ENCODE measurements at places on chromosomes 3 and 15.

DNA sequence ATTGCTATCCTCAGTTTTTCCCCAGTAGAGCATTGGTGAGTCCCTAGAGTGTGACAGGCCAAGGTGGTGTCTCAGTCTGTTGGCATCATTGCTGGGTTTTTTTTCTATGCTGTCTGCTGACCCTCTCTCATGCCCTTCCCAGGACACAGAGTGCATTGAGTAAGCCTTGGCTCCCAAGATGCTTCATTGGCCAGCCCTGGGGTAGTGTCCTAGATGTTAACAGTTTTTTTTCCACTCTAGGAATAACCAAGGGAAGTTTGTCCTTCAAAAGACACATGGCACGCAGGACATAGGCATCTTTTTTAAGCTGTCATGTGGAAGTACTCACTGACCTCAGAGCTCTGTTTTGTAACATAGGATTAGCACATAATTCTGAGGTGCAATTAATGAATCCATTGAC is 19.5 kb downstream of the ADAMTSL3 start:
- DNase-seq, result no peak

- no peak for DNase-seq
Observed at GRCh38 chr3:60402931-60403330, 848.3 kb downstream of the FHIT start.

DNA sequence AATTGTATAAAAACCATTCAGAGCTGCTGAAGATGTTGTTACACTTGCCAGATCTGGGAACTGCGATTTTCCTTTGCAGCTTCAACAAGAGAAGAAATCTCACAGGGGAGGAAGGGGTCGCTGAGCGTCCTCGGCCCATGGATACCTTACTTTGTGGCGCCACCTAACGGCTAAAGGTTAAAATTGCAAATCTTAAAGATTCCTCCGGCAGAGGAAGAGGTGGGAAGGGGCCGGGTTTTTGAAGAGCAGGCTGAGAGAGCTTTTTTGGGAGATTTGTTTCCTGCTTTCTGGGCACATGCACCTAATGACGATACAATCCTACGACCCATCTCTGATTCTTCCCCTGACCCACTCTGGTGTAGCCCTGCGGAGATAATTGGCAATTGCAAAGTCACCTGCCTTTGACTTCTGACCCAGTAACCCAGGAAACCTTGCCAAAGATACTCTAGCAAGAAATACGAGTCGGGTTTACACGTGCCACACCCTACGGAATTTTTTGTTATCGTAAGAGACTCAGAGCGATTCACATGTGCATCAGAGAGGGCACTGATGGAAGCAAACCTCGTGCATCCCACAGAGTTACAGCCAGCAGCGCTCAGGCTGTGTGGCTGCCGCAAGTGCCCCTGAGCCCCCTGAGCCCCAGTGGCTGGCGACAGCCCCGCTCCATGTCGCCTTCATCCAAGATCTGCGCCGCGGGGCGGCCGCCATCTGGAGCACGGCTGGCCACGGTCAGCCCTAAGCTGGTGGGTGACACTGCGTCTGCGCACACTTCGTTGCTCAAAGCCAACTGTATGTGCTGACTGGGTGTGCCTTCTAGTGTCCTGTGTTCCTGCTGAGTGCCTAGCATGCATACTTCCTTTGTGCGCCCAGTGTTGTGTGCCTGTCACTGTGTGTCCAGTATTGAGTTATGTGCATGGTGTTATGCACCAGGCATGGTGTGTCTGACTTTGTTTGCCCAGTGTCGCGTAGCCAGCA is 55.2 kb upstream of the CHRNA7 start:
- no peak for DNase-seq

- DNase-seq, result no peak
Observed at GRCh38 chr15:64045101-64045435, 1.2 kb downstream of the DAPK2 start.

DNA sequence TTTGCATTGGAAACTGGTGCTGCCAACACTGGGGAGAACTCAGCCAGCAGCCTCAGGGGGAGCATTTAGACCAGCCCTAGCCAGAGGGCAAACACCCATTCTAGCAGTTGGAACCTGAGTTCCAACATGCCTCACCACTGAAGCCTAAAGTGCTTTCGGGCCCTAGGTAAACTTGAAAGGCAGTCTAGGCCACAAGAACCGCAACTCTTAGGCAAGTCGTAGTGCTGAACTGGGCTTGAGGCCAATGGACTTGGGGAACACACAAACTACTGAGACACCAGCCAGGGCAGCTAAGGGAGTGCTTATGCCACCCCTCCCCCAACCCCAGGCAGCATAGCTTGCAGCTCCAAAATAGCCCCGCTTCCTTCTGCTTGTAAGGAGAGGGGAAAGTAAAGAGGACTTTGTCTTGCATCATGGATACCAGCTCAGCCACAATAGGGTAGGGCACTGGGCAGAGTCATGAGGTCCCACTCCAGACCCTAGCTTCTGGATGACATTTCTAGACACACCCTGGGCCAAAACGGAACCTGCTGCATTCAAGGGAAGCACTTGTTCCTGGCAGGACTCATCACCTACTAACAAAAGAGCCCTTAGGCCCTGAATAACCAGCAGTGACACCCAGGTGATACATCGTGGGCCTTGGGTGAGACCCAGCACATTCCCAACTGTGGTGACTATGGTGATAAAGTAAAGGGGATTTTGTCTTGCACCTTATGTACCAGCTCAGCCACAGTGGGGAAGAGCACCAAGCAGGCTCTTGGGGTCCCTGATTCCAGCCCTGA is 37.3 kb upstream of the TEX9 start:
- no peak for DNase-seq

GRCh38 chr15:79884204-79884596 is 12.6 kb downstream of the MTHFS start:
- no peak for DNase-seq

- no peak for DNase-seq
Observed at GRCh38 chr15:83762367-83762766, 108.4 kb downstream of the ADAMTSL3 start.

GRCh38 chr3:57675530-57675929 is 17.3 kb downstream of the DENND6A start:
- no peak for DNase-seq

GRCh38 chr15:86892774-86893449 is 813.2 kb downstream of the AGBL1 start:
- DNase-seq, result no peak

DNA sequence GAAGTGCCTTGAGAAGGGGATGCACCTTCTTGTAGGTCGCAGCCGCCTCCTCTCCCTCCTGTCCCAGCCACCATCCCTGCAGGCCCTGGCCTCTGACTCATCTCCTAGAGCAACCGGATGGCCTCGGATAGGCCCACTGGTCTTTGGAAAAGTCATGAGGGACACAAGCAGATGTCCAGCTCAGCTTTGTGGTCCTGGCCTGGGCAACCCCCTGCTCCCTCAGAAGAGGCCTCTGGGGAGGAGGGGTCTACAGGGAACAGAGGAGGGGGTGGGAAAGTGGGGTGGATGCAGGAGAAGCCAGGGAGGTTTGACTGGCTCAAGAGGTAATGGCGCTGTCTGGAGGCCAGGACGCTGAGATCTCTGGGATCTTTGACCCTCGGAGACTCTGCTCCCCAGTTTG is 259.2 kb upstream of the TLE3 start:
- no peak for DNase-seq

DNA sequence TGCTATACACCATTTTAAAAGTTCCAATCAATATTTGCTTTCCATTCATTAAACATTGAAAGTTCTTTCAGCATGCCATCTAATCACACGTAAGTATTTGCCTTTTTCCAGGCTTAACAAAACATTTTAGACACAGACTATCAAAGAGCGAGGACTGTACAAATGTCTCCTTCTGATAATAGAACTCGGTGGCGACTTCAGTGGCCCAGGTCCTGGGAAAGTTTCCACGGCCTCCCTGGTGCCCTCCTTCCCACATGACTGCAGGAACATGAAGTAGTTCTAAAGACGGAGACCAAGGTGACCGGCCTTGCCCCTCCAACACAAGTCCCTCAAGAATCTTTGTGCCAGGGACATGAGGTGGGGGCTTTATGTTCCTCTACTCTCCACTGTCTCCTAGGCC is 174.6 kb upstream of the KBTBD8 start:
- no peak for DNase-seq

DNA sequence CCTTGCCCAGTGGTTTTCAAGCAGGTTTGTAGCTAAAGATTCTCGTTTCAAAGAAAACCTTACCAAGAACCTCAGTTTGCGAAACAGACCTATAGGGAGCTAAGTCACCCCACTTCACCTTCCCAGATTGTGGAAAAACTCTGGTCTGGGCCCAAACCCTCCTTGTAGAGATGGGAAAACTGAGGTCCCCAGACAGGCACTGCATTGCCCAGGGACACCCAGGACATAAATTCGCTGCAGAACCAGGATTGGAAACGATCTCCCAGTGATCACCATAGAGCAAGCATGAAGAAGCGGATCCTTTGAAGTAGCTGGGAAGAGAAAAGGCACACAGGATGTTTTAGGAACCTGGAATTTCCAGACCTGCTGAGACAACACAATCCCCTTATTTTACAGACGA is 85.6 kb upstream of the PIAS1 start:
- no peak for DNase-seq

Measured in skeletal muscle cell (primary cell).